ENCODE measurements at places on chromosomes 4 and X.

GRCh38 chr4:144115519-144115918 is 25.0 kb downstream of the GYPA start:
- DNase-seq, result no peak

GRCh38 chr4:127555106-127555505 is 77.7 kb upstream of the INTU start:
- DNase-seq, result no peak

GRCh38 chrX:154525606-154526490 is 9.8 kb upstream of the FAM3A start:
- no peak for DNase-seq

- no peak for DNase-seq
Measured at GRCh38 chrX:3250966-3251365, 95.5 kb downstream of the MXRA5 start.

DNA sequence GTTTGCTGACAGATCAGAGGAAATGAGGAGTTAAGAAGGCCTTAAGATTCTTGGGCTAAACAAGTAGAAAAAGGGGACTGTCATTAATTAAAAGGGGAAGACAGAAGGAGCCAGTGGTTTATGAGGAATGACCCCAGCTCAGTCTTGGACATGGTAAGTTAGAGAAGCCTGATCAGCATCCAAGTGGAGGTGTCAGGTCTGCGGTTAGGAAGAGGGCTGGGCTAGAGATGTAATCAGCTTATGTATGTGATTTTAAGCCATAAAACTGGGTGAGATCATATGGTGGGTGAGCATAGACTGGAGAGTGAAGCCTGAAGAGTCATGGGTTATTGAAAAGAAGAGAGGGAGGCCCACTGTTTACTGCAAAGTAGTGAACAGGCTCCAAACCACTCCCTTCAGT is 246.1 kb downstream of the NR3C2 start:
- no peak for DNase-seq

- no peak for DNase-seq
Measured at GRCh38 chrX:38293741-38294140, 33.6 kb downstream of the RPGR start.

GRCh38 chr4:150007512-150007911 is 70.7 kb upstream of the DCLK2 start:
- DNase-seq, result no peak

DNA sequence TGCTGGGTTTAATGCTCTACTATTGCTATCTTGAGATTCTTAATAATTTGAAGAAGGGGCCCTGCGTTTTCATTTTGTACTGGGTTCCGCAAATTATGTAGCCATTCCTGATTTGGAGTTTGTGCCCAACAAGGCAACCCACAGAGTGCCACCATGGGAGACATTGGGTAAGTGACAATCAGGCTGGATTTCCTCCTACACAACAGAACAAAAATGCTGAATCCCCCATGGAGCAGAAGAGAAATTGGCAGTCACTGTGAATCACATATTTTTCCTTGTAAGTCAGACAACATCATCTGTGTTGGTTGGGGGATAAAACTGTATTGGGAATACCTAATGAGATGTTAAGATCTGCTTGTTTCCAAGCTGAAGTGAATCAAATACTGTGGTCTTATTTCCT is 80.9 kb downstream of the CNGA2 start:
- no peak for DNase-seq

DNA sequence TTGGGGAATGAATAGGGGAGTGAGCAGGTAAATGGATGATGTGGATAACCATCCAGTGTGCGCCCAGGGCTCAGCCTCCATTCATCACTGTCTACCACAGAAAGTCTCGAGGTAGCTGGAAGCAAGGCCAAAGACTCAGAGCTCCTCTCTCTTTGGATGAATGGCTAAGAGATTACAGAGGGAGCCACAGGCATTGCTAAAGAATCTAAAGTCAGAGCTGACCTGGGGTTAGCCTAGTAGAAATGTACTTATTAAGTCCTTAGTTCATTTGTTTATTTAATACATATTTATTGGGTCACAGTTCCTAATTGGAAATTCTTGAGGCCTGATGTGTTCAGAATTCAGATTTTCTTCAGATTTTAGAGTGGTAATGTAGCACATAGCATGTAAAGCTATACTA is 88.7 kb upstream of the HPF1 start:
- no peak for DNase-seq

- no peak for DNase-seq
Measured at GRCh38 chrX:152725409-152725808, 8.1 kb downstream of the CSAG1 start.

- DNase-seq, result no peak
Measured at GRCh38 chrX:132692066-132692465, 203.2 kb upstream of the MBNL3 start.

- no peak for DNase-seq
Measured at GRCh38 chrX:154093965-154094364, 3.6 kb downstream of the MECP2 start.

GRCh38 chr4:70571772-70572171 is 20.3 kb upstream of the AMBN start:
- DNase-seq, result no peak

DNA sequence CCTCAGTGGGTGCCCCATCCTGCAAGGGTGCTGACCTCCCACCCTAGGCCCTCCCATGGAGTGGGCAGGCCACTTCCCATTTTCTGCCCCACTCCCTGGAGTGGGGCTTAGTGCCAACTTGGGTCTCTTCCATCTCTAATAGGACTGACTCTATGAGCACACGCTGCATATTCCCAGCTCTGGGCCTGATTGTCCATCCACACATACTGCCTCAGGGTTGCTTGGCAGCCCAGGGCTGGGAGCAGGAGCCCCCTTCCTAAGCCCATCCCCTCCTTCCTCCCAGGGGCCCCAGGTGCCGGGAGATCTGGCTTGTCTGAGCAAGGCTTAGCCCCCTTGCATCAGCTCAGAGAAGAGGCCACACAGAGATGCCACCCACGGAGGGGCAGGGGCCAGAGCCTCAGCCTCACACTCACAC is 55.1 kb downstream of the PJA1 start:
- DNase-seq, result no peak

GRCh38 chr4:87654487-87655044 is 4.5 kb downstream of the DMP1 start:
- no peak for DNase-seq

- DNase-seq, result no peak
Measured at GRCh38 chr4:140408974-140409373, 18.5 kb downstream of the CLGN start.

All from stimulated activated CD4-positive, alpha-beta T cell treated with anti-CD3 and anti-CD28 coated beads, TNF-alpha, amount 100 ng/mL, for 1 hour (primary cell).